GM19239 (cell line): ENCODE measurements at places on chromosomes 12 and 14.

DNA sequence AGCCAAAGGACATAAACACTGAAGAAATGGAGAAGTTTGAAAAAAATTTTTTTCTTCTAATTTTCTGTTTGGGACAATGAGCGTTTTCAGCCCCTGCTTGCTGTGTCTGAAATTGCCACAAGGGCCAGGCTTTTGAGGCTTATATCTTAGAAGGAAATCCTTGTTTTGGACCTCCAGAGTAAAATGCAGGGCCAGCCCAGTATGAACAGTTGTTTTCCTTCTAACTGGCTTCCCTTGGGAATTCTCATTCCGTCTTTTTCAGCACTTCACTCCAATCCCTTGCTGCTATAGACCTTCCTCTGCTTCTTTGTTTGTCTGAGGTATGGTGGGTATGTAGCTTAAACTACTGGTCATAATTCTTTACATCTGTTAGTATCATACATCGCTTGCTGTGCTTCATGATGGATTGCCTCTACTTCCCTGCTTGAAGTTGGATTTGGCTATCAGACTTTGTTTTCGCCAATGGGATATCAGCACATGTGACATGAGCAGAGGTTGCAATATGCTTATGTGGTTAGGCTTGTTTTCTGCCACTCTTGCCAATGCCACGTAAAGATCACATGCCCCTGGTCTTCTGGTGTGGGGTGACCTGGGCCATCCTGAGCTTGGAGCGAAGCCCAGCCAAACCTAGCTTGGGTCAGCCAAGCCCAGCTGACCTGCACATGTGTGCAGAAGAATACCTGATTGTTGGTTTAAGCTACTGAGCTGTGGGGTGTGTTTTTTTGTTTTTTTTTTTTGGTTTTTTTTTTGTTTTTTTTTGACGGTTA lies 64.7 kb downstream of the AVPR1A start:
- DNase-seq, result no peak

- DNase-seq, result no peak
Measured at GRCh38 chr12:61254225-61254624, 1006.0 kb upstream of the USP15 start.

GRCh38 chr12:107159384-107159900 lies 66.1 kb upstream of the CRY1 start:
- DNase-seq, result no peak

GRCh38 chr12:54352022-54352531 lies 12.2 kb downstream of the GPR84 start:
- DNase-seq, result no peak

- DNase-seq, result no peak
Measured at GRCh38 chr14:59308673-59309072, 120.2 kb downstream of the DAAM1 start.

DNA sequence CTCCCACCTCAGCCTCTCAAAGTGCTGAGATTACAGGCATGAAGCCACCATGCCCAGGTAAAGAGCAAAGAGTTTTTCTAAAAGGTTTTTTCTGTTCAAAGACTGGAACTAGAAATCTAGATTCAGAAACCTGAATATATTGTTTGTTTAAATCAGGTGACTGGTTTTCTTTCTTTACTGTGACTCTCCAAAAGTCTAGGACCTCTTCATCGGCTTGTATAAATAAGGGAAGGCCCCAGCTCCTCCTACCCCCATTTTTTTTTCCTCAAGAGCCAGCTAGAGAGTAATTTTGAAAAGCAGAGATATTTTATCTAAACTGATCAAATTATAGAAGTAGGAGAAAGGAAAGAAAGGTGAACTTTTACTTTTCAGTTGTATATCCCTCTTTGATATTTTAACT lies 48.0 kb downstream of the TMEM116 start:
- DNase-seq, result no peak

DNA sequence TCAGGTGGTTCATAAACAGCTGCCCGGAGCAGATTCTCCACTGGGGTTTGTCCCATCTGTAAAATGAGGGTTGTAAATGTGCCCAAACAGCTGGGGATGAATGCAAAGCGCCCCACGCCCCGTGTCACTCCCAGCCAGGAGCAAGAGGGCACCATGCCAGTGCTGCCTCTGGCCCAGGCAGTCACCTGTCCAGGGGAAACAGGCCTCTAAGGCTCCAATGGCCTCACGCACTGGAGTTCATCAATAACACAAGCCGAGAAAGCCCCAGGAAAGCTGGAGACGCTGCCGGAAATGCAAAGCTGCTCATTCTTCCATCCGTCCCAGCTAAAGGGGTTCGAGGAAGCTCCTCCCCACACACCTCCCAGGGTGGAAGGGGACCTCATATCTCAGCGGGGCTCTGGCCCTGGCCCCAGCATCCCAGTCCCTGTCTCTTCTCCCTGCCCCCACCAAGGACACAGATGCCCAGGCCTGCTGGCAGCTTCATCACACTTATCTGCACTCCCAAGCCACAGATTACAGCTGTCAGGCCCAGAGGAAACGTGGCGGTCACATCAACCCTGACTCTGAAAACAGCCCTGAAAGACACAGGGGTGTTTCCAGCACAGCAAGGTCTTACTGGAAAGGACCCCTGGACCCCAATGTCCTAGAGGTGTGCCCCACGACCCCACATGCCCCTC lies 21.5 kb downstream of the SCARB1 start:
- DNase-seq, result no peak

DNA sequence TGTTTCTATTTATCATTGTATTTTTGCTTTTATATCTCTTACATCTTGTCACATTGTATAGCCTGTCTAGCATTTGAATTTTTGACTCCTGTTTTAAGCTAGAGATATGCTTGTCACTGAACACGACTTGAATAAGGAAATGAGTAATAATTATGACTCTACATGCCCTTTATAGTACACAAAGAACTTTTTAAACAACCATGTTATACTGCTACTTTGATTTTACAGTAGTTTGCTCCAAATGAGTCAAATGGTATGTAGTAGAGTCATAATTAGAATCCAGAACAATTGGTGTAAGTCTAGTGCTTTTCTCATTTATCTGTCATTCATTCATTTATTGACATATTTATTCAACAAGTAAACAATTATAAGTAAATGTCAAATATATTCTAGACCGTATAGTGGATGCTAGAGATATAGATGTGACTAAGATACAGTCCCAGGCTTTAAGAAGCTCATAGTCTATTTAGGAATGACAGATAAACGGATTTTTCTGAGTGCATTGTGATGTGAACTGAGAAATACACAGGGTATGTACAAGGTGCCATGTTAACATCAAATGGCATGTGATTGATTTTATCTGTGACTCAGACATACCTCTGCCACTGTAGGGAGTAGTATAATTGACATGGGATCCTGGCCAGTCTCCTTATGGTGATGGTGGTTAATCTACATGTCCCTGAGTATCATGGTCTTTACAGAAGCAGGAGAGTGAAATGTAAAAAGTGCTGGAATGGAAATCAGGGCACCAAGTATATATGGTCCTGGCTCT lies 799.7 kb downstream of the DIO2 start:
- DNase-seq, result no peak

DNA sequence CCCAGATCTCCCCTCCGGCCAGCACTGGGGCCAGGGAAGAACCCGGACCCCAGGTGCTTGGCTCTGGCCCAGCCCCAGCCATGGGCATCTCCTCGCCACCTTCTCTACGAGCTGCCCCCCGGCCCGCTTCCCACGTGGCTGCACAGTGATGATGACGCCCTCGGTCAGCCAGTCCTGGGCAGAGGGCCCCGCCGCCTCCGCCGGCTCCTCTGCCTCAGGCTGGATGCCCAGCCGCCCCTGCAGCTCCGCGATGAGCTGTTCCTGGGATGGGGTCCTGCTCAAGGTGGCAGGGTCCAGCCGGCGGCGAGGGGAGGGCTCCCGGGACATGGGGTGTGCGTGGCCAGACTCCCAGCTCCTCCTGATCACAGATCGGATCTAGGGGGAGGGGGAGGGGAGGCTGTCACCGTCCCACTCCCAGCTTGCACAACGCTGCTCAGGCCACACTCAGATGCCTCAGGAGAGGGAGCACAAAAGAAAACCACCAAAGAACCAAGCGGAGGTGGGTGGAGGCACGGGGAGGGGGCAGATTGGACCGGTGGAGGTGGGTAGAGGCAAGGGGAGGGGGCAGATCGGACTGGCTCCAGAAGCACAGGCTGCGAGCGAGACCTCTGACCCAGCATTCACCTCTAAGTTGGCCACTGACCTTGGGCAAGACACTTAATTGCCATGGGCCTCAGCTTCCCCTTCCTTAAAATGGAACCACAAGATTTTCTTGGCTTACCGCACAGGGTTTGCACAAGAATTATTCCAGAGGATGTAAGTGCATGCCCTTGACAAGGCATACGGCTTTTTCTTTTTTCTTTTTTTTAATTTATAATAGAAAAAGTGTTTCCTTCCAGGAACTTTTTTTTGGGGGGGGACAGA lies 16.1 kb upstream of the RPLP0 start:
- no peak for DNase-seq

DNA sequence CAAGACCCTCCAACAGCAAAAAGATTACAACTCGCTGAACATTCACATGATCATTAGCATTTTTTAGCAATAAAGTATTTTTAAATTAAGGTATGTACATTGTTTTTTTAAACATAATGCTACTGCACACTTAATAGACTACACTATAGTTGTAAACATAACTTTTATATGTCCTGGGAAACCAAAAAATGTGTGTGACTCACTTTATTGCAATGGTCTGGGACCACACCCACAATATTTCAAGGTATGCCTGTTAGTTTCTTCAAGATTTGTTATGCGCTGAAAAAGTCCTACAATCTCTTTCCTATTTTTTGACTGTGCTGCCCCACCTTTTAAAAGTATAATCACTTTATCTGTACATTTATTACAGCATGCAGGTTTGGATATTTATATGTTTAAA lies 30.4 kb upstream of the PCNX4 start:
- no peak for DNase-seq

DNA sequence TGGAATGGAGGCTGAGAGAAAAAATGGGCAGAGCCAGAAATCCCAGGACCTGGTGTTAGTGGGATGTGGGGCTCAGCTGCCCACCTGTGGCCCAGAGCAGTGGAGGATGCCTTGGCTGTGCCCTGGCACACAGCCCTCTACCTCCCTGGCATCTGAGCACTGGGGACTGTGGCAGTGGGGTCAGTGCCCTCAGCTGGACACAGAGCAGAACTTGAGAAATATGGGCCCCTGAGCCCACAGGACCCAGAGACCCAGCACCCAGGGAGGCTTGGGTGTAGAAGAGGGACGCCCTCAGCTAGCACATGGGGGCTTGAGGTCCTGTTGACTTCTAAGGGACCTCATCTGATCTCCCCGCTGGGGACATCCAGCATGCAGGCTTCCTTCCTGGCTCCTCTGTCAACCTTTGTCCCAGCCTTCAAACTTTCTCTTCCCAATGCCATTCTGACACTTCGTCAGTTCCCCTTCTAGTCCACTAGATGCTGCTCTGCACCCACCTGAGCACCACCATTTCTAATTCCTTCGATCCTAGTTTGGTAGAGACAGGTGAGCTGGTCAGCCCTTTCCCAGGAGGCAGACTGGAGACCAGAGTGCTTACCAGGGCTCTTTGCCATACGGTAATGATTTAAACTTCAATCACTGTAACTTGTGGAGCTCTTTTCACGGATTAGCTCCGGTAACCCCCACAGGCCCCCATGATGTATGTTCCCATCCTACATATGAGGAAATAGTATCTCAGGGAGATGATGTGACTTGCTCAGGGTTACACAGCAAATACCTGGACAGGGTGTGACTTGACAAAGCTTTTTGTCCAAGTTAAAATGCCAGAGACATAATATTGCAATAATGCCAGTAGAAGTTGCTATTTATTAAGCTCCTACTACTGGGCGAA lies 143.7 kb downstream of the ASCL4 start:
- DNase-seq, result peak; percentile 15

GRCh38 chr14:92253381-92253894 lies 69.5 kb upstream of the SLC24A4 start:
- DNase-seq, result no peak

- DNase-seq, result no peak
Measured at GRCh38 chr12:53495903-53496751, 3.1 kb downstream of the MAP3K12 start.

DNA sequence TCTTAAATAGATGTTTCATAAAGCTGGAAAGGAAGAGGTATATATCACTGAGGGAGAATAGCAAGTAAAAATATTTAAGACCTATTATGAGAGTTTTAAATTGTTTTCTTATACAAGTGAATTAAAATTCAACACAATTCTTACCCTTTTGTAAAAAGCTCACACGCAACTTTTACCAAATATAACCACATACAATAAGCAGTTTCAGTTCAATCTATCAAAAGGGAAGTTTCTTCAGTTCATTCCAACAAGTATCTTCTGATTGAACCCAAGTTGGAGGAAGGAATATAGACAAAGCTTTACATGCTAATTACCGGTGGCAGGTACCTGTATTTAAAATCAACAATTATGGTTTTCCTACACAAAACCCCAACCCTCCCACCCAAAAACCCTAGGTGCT lies 41.1 kb downstream of the GTF2A1 start:
- DNase-seq, result no peak
